ENCODE measurements at places on chromosomes 3 and 15.
A peak's percentile ranks its signal among the peaks of the same experiment; 100 is the strongest.

GRCh38 chr15:99096173-99096893, 8.5 kb upstream of the SYNM start:
- no peak for DNase-seq

DNA sequence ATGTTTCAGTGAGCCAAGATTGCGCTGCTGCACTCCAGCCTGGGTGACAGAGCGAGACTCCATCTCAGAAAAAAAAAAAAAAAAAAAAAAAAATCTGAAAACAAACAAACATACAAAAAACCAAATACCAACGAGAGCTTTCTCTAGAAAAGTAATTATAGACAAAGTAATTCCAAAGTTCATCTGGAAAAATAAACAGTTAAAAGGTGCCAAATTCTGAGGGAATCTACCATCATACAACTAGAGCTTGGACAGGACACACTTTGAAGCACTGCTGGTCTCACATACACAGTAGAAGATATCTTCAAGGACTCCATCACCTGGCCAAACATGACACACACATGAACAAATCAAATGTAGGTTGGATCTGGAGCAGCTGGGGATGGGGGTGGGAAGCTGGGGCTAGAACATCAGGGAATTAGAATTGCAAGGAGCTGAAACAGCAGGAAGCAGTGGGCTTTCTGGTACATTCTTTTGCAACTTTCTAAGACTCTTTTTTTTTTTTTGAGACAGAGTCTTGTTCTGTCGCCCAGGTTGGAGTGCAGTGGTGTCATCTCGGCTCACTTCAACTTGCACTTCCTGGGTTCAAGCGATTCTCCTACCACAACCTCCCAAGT, 41.1 kb upstream of the CTSH start:
- no peak for DNase-seq

GRCh38 chr3:193040836-193041672, 123.4 kb upstream of the MB21D2 start:
- DNase-seq, result peak; percentile 5

DNA sequence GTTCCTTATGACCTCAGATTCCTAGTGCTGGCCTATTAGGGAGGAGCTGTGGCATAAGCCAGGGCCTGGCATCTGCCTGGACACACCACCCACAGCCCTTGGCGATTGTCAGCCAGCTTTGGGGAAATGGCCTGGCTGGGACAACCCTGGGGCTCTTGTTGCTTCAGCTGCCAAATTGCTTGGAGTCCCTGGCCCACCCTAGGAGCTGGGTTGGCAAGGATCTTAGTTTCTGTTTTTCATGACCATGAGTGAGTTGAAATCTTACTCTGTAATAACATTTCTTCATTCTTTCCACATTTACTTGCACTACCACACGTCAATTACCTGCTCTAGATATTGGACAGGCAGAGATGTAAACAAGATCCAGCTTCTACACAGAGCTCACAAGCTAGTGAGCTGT, 1.9 kb upstream of the MYZAP start:
- DNase-seq, result no peak

- DNase-seq, result no peak
Measured at GRCh38 chr15:93640411-93640962, 551.5 kb upstream of the RGMA start.

GRCh38 chr15:28106294-28107110, 7.4 kb upstream of the OCA2 start:
- no peak for DNase-seq

GRCh38 chr3:21779909-21780308, 28.9 kb upstream of the ZNF385D start:
- DNase-seq, result no peak

GRCh38 chr3:178352326-178353005, 183.8 kb upstream of the KCNMB2 start:
- DNase-seq, result no peak

DNA sequence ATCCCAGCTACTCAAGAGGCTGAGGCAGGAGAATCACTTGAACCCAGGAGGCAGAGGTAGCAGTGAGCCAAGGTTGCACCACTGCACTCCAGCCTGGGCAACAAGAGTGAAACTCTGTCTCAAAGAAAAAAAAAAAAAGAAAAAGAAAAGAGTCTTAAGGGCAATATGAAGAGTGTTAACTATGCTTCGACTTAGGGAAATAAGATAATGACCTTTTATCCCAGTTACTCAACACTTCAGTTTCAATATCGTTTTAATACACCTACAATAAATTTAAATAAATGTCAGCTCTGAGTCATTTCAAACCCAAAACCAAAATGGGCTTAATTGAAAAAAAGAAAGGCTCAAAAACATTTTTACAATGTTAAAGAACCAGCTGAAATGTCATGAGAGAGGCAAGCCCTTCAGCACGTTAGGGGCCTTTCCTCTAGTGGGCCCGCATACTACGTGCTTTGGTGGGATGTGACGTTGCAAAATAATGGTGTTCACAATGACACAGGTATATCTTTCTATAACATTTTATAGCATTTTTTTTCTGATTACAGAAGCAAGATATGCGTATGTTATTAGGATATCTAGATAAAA, 15.3 kb downstream of the FYCO1 start:
- DNase-seq, result no peak

DNA sequence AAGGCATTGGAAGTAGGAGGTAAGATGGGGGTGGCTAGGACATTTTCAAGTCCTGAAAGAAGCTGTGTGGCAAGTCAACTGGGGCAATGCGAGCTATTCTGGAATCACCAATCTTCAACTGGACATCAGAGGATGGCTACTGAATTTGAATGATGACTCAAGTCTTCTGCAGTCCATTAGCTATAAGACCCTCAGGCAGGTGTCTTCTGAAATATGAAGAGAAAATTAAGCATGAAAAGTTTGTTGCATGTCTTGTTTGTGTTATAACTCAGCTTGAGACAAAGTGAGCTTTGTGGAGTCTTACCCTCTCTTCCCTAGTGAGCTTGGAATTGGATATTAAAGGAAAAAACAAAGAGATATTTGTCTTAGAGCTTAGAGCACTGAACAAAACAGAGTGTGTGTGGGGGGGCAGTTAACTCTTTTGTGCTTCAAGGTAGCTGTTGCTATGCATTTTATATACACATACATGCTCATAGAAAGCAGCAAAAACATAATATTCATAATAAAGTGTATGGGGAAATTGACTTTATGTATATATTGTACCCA, 979.1 kb downstream of the MCTP2 start:
- no peak for DNase-seq

DNA sequence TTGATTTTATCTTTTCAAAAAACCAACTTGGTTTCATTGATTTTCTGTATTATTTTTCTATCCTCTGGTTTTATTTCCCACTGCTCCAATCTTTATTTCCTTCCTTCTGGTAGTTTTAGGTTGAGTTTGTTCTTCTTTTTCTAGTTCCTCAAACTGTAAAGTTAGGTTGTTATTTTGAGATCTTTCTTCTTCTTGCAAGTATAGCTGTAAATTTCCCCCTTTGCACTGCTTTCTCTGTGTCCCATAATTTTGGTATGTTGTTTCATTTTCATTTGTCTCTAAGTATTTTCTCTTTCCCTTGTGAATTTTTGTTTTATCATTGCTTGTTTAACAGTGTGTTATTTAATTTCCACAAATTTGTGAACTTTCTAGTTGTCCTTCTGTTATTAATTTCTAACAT, 120.0 kb downstream of the PLD1 start:
- no peak for DNase-seq

GRCh38 chr3:71258116-71258515, 325.4 kb downstream of the FOXP1 start:
- no peak for DNase-seq

GRCh38 chr3:31465999-31466398, 66.7 kb upstream of the STT3B start:
- DNase-seq, result no peak

- DNase-seq, result peak; percentile 15
Measured at GRCh38 chr3:110526777-110527727, 544.6 kb upstream of the NECTIN3 start.

DNA sequence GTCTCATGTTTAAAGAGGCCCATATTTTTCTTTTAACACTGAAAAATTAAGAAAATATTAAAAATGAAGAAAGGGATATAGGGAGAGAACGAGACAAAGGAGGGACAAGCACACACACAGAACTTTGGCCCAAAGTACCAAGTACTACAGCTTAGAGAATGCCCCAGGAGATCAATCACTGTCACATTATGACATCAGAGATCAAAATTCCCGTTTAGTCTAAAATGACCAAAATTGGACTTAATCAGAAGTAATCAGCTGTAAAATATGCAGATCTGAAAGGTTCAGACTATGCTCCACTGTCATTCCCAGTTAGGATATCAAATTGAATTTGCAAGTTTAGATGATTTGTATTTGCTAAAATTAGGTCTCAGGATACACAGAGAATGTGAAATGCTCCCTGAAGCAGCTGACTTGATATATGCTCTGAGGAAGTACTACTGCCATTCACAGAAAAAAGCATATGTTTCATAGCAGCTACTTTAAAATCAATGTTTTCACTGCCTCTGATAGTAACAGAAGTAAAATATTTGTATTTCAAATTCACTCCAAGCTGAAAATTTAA, 123.0 kb downstream of the PEAK1 start:
- no peak for DNase-seq

DNA sequence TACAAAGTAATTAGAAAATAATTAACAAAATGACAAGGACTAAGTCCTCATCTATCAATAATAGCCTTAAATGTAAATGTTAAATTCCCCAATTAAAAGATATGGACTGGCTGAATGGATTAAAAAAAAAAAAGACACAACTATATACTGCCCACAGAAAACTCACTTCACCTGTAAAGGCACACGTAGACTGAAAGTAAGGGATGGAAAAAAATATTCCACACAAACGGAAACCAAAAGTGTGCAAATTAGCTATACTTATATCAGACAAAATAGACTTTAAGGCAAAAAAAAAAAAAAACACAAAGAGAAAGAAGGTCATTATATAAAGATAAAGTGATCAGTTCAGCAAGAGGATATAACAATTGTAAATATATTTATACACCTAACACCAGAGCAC, 111.4 kb upstream of the ZBED2 start:
- no peak for DNase-seq

DNA sequence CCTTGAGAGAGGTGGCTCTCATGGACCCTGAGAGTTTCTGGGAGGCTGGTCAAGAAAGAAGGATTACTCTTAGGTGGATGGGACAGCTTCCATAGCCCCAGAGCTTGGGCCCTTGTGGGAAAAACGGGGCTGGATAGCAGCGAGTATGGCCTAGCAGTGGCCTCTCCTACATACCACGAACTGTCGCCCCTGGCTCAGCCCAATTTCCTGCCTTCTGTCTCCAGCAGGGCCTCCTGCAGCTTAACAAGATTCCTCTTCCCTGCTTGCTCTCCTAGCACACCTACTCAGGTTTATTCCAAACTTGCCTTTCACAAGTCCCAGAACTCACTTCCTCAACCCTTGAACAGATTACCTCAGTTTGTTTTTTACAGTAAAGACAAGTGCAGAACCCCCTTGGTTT, 139.7 kb upstream of the TPM1 start:
- DNase-seq, result no peak

GRCh38 chr15:40059821-40060220, 20.8 kb upstream of the SRP14 start:
- no peak for DNase-seq

- no peak for DNase-seq
Measured at GRCh38 chr3:171462224-171462623, 2.0 kb upstream of the TNIK start.

DNA sequence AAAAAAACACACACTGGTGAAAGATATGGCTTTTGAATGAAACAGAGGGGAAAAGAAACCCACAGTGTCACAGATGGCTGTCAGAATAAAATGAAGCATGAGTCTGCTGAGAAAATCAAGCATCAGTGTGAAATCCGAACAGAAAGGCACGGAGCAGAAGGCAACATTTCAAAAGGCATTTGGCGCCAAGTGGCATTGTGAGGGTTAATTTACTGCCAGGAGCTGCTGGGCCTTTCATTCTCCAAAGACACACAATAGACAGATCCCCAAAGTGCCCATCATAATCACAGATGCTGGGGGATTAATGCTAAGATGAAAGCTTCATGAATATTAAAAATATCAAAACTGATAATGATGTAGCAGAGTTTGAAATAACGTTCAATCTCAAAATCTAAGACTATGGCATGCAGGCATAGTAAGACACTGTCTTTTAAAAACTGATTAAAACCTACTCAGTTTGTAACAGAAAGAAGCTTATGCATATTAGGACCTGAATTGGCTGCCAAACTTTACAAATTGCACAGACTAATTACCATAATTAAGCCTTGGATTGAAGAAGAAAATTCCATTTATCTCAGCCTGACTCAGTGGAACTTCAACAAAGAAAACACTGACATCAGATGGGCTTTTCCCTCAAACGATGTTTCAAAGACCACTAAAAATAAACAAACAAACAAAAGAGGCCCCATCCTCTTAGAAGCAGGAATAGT, 589.2 kb downstream of the ROBO1 start:
- DNase-seq, result no peak

DNA sequence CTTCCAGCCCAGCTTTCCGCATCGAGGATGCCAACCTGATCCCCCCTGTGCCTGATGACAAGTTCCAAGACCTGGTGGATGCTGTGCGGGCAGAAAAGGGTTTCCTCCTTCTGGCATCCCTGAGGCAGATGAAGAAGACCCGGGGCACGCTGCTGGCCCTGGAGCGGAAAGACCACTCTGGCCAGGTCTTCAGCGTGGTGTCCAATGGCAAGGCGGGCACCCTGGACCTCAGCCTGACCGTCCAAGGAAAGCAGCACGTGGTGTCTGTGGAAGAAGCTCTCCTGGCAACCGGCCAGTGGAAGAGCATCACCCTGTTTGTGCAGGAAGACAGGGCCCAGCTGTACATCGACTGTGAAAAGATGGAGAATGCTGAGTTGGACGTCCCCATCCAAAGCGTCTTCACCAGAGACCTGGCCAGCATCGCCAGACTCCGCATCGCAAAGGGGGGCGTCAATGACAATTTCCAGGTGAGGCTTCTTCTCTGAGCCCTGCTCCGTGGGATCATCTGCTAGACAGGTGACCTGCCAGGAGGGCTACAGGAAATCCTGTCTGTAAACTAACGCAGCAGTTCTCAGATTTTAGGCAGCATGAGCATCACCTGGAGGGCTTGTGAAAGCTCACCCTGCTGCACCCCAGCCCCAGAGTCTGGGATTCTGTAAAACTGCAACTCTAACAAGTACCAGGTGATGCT, 1.6 kb downstream of the THBS1 start:
- DNase-seq, result no peak

DNA sequence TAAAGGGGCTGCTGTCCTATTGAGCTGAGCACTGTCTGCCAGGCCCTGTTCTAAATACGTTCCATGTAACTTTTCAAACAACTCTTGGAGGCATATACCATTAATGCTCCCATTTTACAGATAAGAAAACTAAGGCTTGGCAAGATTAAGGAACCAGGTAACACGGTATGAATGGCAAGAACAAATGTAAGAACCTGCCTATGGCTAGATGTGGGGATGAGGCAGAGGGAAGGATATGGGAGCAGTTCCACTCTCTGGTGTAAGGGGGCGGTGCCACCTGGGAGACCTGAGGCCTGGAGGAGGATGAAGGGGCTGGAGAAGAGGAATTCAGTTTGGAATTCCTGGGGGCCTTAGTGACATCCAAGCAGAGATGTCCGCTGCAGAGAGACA, 3.8 kb upstream of the LMAN1L start:
- DNase-seq, result no peak

GRCh38 chr3:179076243-179077027, 4.8 kb upstream of the ZMAT3 start:
- DNase-seq, result no peak

GRCh38 chr3:31405515-31405914, 127.2 kb upstream of the STT3B start:
- DNase-seq, result no peak

GRCh38 chr15:33032053-33032452, 162.5 kb downstream of the FMN1 start:
- DNase-seq, result no peak
